ENCODE measurements at places on chromosomes 1 and 21.

GRCh38 chr1:181551249-181551648, 67.9 kb downstream of the CACNA1E start:
- no peak for DNase-seq

DNA sequence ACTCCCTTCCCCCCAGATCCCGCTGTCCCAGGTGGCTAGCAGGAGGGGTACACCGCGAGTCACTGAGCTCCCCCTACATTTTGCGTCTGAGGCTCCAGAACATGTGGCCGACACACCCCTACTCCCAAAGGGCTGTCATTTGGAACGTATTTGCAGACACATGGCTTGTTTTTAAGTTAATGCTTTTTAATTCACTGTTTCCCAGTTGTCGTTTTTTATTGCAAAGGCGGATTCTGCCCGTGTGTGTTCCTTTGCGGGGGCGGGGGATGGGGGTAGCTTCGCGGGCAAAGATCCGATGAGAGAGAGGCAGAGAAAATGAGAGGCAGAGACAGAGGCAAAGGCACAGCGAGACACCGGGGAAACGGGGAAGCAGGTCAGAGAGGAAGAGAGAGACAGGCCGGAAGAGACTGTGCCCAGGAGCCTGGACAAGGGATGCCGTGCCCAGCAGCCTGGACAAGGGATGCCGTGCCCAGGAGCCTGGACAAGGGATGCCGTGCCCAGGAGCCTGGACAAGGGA, 270.2 kb downstream of the FOXD2 start:
- DNase-seq, result no peak

DNA sequence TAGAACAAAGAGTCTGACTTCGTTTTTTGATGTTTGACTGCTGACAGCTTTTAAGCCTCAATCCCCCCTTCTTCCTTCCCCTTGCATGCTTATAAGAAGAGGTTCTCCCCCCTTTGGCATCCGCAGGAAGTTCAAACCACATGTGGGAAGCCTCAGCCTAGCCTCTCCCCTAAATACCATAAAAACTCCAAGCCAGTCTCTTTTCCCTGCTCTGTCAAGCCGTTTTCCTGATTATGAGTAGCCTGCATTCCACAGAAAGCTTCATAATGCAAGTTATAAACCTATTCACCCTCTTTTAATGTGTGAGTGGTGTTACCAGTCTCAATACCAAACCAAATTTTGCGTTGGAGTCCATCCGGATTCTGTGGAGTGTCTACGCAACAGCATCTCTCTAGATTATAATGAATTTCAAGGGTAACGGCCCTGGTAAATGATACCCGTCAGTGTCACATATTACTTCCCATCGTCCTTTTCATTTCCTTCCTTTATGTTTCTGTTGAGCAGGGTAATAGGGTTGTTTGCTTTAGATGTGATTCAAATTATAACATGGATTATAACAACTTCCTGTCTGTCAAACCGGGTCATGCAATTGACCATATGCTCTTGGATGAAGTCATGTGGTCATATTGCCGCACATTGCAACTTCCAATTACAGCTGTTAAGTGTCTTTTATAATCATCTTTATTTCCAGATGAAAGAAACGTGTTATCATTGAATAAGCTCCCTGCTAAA, 717.5 kb downstream of the RWDD3 start:
- DNase-seq, result no peak

GRCh38 chr1:22626237-22627157, 9.9 kb upstream of the C1QA start:
- DNase-seq, result no peak

DNA sequence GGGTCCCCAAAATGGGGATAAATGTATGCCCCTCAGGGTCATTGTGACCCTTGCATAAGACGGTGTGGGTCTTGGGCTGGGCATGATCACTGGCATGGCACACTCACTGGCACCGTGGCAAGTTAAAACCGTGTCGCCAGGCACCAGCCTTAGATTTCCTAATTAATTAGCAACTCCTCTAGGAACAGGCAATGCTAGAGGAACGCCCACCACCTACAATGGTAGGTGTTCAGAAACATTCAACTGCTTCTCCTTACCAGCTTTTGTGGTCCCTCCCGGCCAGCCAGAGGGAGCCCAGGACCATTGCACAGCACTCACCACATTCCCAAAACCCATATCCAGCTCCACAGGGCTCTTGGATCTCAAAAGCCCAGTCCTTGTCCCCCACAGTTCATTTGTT, 36.4 kb downstream of the EPHA2 start:
- DNase-seq, result no peak

All from skeletal muscle cell (primary cell).